ENCODE measurements at places on chromosomes 1 and 21. TPM values are rescaled to one million over a fixed set of nuclear protein-coding genes. Genes with fewer than 3 reads are reported as not detected.

The F11R gene
- total RNA-seq = 20.7 TPM

The LCE1B gene
- total RNA-seq = not detected

The KPRP gene
- 0.14 TPM for total RNA-seq

The EPHB2 gene
- 10.0 TPM for total RNA-seq

The ACKR1 gene
- 177 TPM for total RNA-seq

The SPRR3 gene
- total RNA-seq = not detected

Measured in thoracic aorta (tissue), 2 donors.